ENCODE measurements at places on chromosomes 11 and 22.

DNA sequence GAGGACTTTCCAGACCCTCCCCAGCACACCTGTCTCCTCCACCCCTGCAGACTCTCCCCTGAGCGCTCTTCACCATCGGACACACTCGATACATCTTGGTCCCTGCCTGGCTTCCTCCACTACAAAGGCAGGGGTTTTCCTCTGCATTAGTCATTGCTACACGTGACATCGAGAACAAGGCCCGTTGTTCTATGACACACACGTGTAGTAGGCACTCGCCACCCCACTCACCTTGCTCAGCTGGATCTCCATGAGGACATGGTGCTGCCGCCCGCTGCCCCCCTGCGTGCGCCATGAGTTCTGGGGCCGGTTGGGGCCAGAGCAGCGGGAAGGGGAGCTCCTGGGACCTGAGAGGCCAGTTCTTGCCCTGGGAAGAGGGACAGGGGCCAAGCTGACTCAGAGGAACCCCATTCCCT is 16.7 kb downstream of the ATG2A start:
- peak; percentile 76 for DNase-seq

DNA sequence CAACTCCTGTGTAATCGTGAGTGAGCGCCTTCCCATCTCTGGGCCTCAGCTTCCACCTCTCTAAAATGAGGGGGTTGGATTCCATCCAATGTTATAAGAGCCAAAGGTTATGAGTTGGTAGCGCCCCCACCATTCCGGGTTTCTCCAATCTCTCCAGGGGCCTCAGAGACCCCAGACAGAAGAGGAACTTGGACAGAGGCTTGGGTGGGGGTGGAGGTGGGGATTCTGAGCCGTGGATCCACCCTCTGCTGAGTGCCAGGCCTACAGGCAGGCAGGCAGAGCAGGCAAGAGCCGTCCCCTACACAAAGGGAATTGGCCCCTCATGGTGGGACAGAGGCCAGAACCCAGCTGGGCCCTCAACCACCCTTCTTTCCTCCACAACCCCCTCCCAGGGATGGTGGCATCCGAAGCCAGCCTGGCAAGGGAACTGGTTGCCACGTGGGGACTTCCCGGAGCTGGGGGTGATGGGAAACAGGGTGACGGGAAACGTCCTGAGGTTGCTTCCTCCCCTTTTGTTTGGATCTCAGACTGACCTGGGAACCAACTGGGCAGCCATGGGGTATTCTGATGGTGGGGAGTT is 31.8 kb downstream of the TXN2 start:
- no peak for DNase-seq

DNA sequence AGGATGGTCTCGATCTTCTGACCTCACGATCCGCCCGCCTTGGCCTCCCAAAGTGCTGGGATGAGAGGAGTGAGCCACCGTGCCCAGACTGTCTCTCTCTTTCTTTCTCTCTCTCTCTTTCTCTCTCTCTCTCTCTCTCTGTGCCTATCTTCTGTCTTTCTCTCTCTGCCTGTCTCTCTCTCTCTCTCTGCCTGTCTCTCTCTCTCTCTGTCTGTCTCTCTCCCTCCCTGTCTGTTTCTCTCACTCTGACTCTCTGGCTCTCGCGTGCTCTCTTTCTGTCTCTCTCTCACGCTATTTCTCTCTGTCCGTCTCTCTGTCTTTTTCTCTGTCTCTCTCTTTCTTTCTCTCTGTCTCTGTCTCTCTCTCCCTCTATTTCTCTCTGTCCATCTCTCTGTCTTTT is 3911.2 kb upstream of the OR11H1 start:
- DNase-seq: no peak

GRCh38 chr22:24516301-24516737 is 21.2 kb downstream of the UPB1 start:
- no peak for DNase-seq

- no peak for DNase-seq
Observed at GRCh38 chr11:57260937-57261783, 24.1 kb upstream of the APLNR start.

GRCh38 chr22:36386351-36386899 is 1.3 kb downstream of the MYH9 start:
- DNase-seq: peak; percentile 42

GRCh38 chr11:122791411-122791810 is 46.9 kb upstream of the CRTAM start:
- no peak for DNase-seq

- DNase-seq: no peak
Observed at GRCh38 chr11:120261931-120262330, 22.0 kb downstream of the POU2F3 start.

DNA sequence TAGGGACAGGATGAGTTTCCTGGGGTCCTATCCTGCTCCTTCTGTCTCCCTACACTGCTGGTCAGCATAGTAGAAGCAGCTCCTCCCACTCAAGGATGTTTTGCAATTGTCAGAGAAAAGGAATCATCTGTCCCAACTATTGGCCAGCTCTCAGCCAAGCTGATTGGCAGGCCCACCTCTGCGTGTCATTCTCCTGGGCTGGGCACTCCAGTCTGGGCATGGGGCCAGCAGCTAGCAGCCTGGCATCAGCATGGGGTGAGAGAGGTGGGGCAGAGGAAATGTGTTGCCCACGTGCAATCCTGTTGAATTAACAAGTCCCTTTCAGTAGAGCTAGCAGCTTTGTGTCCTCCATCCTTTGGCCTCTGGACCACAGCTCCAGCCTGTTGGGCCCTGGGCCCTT is 14.1 kb downstream of the ANKK1 start:
- DNase-seq: no peak

GRCh38 chr11:77081976-77082836 is 15.4 kb downstream of the CAPN5 start:
- DNase-seq: no peak

DNA sequence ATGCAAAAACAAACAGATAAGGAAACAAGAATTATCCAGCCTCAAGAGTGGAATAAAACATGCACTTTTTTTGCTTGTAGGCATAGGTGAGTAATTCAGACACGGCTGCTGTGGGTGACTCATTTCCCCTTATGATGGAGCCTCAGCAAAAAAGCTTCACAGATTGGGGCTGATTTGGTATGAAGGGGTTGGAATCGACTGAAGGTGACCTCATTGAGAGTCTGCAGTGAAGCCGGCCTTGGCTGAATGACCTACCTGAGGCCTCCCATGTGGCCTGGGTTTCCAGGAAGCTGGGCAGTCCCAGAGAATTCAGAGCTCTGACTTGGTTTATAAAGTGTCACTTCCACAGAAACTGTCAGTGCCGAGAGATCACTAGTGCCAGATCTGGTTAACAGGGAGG is 34.2 kb upstream of the VPREB1 start:
- DNase-seq: peak; percentile 49

DNA sequence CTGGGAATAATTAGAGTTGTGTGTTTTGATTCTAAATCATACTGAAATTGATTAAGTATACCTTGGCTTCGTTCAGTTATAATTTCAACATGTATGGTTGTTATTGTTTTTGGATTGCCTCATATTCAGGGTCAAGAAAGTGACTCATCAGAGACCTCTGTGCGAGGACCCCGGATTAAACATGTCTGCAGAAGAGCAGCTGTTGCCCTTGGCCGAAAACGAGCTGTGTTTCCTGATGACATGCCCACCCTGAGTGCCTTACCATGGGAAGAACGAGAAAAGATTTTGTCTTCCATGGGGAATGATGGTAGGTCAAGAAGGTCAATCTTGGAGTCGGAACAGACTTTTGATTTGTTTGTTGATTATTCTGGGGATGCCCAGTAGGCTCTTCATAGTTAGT is 40.4 kb downstream of the KMT2A start:
- no peak for DNase-seq

GRCh38 chr11:118199135-118199534 is 22.7 kb upstream of the SCN2B start:
- DNase-seq: no peak

DNA sequence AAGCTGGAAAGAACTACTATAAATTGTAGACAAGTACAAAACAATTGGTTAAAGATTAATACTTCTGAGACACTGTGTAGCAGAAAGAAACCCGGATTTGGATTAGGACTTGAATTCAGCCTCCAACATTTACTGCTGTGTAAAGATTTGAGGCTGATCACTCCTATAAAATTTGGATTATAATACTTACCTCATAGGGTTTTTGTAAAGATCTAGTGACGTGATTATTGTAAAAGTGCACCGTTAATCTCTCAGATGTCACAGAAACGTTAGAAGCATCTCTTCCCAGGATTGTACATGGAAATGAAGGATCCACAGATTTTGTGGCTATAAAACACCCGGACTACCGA is 323 bp upstream of the HIKESHI start:
- no peak for DNase-seq

- no peak for DNase-seq
Observed at GRCh38 chr11:77208535-77208934, 80.5 kb downstream of the MYO7A start.

- no peak for DNase-seq
Observed at GRCh38 chr22:37762389-37762836, 45.3 kb upstream of the GCAT start.

GRCh38 chr11:134449713-134450112 is 37.7 kb upstream of the B3GAT1 start:
- DNase-seq: no peak

- DNase-seq: no peak
Observed at GRCh38 chr22:32746732-32747131, 54.8 kb upstream of the TIMP3 start.

DNA sequence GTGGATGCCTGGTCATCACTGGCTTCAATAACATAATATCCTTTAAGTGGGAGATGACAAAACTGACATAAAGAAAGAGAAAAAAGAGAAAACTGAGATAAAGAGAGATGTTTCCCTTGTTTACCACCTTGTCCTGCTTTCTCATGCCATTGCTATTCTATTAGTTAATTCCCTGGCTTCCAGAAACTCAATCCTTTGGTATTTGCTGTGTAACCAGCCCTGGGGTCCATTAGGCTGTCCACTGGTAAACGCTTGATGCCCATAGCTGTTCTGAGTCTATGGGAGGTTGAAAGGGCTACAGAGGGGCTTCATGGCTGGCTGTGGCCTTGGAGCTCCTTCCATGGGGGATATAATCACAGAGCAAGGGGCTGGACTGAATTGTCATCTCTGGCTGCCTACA is 243.4 kb upstream of the PLET1 start:
- no peak for DNase-seq

DNA sequence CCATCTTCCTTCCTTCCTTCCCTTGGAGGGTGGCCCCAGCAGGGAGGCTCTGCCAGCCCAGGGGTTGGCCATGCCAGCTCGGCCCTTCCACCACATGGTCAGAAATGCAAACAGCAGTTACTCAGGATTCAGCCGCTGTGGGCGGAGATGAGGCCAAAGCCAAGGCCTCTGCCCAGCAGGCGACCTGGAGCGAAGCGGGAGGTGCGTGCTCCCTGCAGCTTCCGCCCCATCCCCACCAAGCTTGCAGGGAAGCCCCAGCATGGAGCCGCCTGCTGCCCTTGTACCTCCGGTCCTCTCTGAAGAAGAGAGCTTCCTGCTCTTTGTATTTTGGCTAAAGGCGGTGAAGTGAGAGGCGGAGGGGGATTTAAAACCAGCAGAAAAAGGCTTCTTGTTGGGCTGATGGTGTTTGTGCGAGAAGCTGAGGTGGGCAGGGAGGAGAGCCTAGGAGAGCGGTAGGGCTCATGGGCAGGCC is 50.4 kb downstream of the ANO1 start:
- no peak for DNase-seq

GRCh38 chr11:7555052-7555699 is 41.4 kb downstream of the PPFIBP2 start:
- DNase-seq: no peak

DNA sequence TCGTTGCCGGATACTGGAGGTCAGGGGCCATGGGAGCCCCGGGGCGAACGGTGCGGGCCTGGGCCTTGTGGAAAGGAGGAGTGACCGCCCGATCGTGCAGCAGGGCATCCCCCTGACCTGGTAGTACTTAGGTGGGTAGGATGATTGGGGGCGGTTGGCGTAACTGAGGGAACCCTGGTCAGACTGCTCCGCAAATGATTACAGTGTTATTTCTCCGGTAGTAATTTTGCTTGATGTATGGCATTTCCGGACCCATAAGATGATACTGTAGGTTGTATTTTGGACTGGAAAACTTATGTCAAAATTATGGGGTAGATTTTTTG is 762 bp downstream of the MTMR3 start:
- no peak for DNase-seq

DNA sequence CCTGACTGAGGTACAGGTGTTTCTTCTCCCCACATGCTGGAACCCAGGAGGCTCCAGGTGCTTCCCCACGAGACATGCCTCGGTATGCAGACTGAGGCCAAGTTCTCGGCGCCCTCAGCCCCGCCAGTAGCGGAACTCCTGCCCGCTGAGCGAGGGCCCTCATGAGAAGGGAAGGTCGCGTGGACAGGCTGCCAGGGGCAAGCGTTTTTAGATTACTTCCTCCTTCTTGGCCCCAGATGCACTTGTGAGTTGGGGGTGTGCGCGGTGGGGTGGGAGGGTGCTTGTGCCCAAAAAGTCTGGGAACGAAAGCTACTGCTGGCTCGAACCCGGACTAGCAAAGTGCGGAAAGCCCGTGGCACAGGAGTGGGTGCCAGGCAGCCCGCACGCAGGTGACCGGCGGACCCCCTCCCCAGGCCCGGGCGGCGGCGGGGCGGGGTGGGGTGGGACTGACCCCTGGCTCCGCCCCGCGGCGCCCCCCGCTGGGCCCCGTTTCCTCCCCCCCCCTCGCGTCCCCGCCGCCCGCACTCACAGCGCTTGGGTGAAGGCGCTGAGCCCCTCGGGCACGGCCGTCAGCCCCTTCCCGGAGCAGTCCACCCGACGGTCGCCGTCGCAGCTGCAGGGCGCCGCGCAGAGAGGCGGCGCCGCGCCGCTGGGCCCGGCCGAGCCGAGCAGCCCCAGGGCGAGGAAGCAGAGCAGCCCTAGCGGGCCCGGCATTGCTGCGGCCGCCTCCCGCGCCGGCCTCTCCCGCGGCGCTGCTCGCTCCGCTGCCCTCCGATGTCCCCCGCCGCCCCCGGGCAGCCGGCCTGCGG is 797 bp downstream of the LGR4 start:
- no peak for DNase-seq

GRCh38 chr11:18394928-18395734 is 768 bp downstream of the LDHA start:
- peak; percentile 31 for DNase-seq

DNA sequence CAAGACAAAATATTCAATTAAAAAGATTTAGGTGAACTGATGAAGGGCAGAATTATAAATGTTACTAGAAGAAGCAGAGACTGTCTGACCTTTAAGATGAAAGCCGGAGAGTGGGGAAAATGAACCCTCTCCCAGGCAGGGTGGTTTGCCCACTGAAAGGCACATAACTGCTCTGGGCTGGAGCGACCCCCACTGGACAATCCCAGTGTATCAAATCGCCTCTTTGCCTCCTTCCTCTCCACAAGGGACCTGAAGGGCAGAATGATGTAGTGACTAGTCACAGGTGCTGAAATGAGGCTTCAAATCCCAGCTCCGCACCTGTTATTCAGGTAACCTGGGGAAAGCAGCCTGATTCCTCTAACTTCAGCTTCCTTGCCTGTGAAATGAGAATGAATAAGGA is 69.0 kb downstream of the EFCAB6 start:
- no peak for DNase-seq
